ENCODE measurements at places on chromosomes 6 and 20.

DNA sequence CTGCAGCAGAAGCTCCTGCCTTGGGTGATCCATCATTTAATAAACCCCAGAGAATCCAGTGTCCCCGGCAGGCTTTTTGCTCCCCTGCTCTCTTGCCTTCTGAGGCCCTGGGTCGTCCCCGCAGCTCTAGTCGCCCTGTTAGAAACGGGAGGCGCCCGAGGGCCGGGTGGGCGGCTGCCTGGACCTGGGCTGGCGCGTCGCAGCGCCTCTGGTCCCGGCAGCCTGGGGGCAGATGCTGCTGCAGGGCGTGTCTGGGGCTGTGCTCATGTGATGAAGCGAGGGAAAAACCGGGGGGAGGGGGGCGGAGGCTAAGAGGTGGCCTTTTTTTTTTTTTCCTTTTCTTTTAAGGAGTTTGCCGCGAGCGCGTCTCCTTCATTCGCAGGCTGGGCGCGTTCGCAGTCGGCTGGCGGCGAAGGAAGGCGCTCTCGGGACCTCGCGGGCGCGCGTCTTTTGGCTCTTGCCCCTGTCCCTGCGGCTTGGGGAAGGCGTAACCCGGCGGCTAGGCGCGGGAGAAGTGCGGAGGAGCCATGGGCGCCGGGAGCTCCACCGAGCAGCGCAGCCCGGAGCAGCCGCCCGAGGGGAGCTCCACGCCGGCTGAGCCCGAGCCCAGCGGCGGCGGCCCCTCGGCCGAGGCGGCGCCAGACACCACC lies 394 bp downstream of the AKAP12 start:
- peak; percentile 83 for DNase-seq

- no peak for DNase-seq
These were observed 280.5 kb downstream of the DHX35 start for GRCh38 chr20:39242614-39243013.

GRCh38 chr6:12165297-12165696 lies 124.9 kb upstream of the EDN1 start:
- DNase-seq: no peak

DNA sequence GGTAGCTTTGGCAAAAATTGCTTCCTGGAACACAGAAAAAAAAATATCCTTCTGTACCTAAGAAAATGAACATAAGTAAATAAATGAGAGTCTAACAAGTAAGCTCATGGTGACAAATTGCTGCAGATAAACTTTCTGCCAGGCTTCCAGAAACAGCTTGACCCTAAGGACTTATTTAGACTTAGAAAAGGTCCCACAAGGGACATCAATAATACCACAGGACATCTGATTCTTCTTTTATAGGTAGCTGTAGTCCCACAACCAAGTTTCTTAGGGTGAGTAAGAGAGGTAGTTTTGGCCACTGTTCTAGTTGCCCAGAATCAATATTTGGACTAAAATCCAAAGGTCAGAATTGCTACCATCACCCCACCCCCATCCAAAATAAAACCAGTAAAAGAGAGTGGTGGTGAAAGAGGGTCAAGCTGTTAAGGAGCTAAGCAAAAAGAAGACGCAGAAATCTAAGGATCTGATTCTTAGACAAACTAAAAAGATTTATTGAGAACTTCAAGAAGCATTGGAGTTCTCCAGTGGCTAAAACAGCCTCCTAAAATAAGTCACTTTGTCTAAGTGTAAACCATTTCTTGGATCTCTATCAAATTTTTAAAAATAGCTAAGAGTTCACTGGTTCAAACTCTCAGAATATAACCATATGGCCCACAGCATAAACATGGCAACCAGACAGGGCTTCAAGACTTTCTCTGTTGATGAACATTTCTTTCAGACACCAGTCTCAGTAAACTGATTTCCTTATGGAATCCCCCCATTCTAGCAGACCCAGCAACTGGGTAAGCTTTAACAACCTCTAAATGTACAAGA lies 180.6 kb downstream of the PTPRK start:
- no peak for DNase-seq

DNA sequence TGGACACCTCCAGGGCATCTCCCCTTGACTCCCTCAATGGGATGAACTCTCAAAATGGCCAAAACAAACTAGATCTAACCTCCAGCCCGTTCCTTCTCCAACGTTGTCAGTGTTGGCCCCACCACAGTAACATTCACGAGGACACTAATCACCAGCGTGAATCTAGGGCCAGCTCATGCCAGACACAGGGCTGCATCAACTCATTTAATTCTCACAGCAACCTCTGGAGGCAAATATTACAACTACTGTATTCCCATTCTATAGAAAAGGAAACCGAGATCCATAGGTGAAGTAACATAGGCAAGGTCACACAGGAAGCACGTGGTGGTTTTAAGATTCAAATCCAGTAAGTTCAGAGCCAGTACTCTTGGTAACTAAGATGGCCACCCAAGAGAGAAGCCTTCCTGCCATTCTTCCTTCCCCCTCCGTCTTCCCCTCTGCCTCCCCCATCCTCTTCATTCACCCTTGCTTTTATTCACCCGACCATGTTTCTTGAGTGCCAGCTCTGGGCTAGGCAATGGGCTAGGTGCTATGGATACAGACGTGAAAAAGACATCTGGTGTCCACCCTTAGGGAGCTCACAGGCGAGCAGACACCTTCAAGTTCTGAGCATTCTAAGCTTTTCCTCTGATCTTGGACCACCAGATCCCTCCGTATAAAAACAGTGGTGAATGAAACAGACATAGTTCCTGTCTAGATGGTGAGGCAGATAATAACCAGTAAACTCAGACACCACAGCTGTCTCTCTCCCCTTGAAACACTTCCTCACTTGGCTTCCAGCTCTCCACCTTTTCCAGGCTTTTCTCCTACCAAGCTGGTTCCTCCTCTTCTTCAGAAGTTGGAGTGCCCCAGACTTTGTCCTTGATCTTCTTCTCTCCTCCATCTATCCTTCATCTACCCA lies 9.6 kb downstream of the CCM2L start:
- no peak for DNase-seq

Data from fibroblast of skin of abdomen (primary cell).